ENCODE measurements at places on chromosomes 2 and 18.

GRCh38 chr18:12766986-12767433 is 64.2 kb downstream of the PSMG2 start:
- DNase-seq, result peak; percentile 40

DNA sequence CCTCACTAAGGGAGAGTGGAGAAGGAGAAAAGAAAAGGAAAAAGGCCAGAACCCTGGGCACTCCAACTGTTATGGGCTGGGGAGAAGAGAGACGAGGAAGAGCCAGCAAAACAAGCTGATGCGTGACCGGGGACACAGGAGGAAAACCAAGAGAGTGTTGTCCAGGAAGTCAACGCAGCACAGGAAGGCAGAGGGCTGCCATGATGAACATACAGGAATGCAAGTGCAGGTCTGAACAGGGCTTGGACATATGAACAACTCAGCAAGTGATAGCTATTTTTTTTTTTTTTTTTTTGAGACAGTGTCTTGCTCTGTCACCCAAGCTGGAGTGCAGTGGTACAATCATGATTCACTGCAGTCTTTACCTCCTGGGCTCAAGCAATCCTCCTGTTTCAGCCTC is 28.4 kb downstream of the SIX3 start:
- no peak for DNase-seq

GRCh38 chr2:27940982-27941381 is 50.5 kb downstream of the BABAM2 start:
- DNase-seq, result no peak

GRCh38 chr2:216991563-216991962 is 131.7 kb upstream of the TNP1 start:
- DNase-seq, result no peak

- DNase-seq, result peak; percentile 76
Measured at GRCh38 chr2:144524118-144525009, 4.4 kb upstream of the ZEB2 start.

GRCh38 chr2:158381205-158381604 is 75.3 kb downstream of the CCDC148 start:
- no peak for DNase-seq

- DNase-seq, result no peak
Measured at GRCh38 chr2:109185821-109186570, 57.0 kb downstream of the SH3RF3 start.

DNA sequence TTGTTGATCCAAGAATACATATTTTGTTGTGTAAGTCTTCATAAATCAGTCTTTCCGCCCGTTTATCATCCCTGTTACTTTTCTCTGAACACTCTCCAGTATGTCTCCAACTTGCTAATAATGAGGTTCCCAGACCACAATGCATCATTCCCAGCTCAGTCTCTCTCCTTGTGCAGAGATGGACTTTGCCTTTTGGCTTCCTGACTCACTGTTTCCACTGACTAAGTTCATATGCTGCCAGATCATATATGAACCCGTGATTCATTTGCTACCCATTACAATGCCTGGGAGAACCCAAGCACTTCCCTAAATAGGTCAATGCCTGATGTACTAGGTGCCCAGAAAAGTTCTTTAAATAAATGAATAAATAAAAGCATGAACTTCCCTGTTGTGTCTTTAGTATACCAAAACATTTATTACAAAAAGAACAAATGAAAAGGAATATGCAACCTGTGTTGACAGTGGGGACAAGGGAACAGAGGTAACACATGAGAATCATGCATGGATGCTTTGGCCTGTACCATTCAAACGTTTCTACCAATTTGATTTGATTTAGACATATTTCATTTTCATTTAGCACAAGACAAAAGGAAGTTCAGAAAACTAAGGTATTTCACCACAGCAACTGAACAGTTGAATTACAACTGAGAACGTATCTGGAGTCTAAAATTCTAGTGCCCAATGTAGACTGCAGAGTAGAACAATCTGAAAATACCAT is 215.4 kb upstream of the HNRNPA3 start:
- no peak for DNase-seq

GRCh38 chr18:45845410-45845809 is 19.9 kb downstream of the SIGLEC15 start:
- no peak for DNase-seq

GRCh38 chr2:101307950-101308431 is 510 bp downstream of the RNF149 start:
- peak; percentile 57 for DNase-seq

DNA sequence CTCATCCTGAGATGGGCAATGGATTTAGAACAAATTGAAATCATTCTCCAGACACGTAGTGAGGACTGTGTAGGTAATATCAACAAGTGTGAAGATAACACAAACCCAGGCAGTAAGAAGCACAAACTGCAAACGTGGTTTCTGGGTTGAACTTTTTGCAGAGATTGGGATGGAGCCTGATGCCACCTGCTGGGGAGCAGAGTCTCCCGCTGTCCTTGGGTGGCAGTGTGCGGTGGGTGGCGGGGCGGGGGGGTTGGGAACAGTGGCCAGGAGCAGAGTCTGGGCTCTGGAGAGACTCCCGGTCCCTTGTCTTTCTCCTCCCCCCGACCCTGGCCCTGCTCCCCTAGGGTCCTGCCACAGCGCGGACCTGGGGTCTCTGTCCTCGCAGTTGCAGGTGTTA is 19.5 kb downstream of the TRAF3IP1 start:
- DNase-seq, result no peak

DNA sequence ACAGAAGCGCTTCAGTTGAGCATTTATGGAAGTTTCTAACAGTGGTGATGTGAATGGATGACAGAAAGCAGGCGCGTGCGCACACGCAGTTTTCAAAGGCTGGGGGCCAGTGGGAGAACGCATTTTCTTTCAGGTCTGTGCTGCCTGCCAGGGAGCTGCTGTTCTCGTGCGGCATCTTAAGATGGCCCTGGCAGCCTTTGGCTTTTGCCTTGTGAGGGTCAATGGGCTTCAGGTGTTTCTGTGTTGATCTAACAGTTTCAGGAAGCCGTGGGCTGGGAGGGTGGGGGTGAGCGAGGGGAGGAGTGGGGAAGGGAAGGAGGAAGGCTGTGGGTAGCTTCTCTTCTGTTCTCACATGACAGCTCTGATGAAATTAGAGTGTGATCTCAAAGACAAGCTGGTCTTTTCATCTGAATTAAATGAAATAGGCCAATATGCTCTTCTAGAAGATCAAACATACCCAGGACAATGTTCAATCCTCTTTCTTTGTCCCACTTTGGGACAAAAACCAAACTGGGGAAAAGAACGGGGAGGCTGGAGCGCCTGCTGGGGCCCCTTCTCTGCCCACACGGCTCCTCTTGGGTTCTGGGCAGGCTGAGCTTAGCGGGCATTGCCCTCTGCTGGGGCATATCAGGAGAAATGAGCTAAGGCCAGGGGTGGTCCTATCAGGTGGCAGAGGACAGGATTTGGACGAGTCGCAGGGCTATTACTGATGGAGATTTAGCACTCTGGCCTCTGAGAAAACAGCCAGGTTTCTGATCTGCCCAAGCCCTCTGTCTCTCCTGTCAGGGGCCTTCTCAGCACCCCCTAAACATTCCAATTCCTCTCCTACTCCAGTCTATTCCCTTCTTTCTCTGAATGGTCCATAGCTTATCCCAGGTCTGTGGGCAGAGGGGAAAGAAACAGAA is 126.2 kb upstream of the LGALSL start:
- DNase-seq, result no peak

DNA sequence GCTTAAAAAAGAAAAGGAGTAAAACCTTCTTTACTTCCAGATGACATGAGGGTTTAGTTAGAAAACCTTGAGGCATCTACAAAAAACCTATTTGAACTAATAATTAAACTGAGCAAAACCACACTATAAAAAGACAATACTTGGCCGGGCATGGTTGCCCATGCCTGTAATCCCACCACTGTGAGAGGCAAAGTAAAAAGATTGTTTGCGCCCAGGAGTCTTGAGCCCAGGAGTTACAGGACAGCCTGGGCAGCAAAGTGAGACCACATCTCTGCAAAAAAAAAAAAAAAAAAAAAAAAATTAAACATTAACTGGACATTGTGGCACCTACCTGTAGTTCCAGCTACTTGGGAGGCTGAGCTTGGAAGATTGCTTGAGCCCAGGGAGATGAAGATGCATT is 502.8 kb upstream of the LRRTM4 start:
- no peak for DNase-seq

GRCh38 chr2:195686564-195686963 is 29.5 kb downstream of the SLC39A10 start:
- no peak for DNase-seq

GRCh38 chr18:44602380-44602779 is 78.3 kb upstream of the SETBP1 start:
- DNase-seq, result no peak

DNA sequence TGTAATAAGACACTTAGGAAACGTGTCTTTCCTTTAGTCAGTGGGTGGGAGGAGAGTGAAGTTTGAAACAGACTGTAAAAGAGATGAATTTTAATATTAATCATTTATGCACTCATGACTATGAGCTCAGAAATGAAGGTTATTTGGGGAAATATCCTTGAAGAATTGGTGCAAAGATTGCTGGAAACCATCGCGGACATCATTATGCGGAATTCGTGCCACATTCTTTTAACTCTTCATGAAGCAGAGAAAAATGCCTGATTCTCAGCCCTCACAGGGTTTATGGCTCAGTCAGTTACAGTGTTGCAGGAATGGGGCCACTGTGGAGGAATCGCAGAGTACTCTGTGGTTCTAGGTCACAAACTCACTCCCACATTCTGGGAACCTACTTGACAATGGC is 109.7 kb downstream of the RGPD3 start:
- DNase-seq, result no peak

GRCh38 chr2:202717598-202718310 is 83.0 kb downstream of the FAM117B start:
- DNase-seq, result no peak

DNA sequence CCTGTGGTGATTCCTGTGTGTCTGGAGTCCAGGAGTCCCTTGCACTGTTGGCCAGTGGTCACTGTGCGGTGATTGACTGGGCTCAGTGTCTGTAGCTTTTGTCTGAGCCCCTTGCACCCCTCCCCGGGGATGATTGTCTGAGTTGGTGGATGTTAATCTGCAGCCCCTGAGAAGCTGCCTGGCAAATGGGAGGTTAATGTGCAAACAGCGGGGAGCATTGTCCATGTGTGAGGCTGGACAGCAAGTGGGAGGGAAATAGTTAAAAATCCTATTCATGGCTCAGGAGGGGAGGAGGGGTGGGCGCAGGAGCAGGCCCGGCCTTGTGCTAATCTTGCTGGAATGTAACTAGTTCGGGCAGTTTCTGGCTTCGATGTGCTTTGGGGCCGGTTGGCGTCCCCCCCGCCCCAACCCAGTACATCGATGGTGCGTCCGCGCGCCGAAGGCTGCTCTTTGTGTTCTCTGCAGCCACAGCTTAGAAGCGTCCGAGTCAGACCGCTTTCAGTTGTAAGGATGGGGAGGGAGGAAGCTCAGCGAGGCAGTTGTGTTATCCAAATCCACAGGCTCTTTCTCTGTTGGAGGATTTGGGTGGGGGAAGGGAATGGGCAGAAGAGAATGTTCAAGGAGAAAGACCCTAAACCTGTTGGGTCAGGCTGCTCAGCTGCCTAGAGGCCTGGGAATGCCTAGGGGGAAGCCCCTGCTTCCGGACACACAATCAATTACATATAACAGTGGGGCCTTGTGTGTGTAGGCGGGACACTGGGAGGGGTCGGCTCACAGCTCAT is 71.8 kb downstream of the TGOLN2 start:
- DNase-seq, result peak; percentile 43

DNA sequence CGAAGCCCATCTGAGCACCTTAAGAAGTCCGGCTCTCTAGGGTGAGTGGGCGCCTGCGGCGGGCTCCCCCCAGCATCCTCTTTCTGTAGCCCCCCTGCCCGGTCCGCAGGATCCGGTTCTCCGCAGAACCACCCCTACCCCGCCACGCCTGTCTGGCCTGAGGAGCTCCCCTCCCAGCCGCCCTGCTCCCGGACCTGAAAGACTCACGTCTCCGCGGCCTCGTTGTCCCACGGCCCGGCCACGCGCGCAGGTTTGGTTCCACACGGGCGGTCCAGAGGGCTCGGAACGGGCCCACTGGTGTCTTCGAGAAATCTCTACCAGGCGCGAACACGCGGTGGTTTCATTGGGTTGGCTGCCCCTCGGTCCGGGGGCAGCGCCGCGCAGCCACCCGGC is 237 bp downstream of the SLC39A6 start:
- no peak for DNase-seq

- no peak for DNase-seq
Measured at GRCh38 chr2:17146358-17146757, 371.9 kb downstream of the RAD51AP2 start.

- no peak for DNase-seq
Measured at GRCh38 chr2:207502577-207503198, 27.1 kb upstream of the CREB1 start.

All from glutamatergic neuron (in vitro differentiated cells).